ENCODE measurements at places on chromosomes 16 and 17.

GRCh38 chr17:60161598-60162330, 12.0 kb downstream of the CA4 start:
- DNase-seq, result no peak

GRCh38 chr17:17504341-17505140, 8.3 kb upstream of the RASD1 start:
- DNase-seq, result no peak

DNA sequence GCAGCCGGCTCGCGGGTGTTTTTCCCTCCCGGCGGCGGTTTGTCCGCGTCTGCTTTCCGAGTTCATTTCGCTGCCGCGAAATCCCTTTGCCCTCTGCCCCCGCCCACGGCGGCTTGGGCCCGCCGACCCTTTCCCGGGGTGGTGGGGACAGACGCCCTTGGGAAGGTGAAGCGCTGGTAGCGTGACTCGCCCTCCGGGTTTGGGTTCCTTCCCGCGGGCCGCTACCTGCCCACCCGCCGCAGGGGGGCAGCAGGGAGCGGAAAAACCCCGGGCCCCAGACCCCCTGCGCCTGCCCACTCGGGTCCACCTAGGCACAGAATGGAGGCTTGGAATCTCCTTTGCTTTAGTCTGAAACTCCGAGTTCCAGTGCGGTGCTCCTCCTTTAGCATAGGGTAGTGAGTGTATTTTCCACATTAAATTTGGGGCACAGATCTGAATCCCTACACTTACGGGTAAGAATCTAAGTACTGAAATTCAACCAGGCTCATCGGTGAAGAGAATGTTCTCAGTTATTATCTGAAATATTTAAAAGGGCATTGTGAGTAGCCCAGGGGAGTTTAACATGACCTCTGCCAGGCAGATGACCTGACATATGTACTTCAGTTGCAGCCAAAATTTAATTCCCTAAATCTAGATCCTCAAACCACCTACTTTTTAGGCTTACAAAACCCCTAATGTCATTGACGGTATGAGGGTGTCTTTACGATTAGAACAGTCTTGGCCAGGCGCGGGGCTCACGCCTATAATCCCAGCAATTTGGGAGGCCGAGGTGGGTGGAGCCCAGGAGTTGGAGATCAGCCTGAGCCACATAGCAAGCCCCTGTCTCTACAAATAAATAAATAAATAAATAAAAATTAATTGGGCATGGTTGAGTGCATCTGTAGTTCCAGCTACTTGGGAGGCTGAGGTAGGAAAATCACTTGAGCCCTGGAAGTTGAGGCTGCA, 1.0 kb downstream of the NME2 start:
- DNase-seq, result peak; percentile 18

GRCh38 chr17:41539071-41539492, 11.0 kb upstream of the KRT19 start:
- DNase-seq, result no peak

- no peak for DNase-seq
Observed at GRCh38 chr17:50268026-50268425, 6.2 kb upstream of the TMEM92 start.

DNA sequence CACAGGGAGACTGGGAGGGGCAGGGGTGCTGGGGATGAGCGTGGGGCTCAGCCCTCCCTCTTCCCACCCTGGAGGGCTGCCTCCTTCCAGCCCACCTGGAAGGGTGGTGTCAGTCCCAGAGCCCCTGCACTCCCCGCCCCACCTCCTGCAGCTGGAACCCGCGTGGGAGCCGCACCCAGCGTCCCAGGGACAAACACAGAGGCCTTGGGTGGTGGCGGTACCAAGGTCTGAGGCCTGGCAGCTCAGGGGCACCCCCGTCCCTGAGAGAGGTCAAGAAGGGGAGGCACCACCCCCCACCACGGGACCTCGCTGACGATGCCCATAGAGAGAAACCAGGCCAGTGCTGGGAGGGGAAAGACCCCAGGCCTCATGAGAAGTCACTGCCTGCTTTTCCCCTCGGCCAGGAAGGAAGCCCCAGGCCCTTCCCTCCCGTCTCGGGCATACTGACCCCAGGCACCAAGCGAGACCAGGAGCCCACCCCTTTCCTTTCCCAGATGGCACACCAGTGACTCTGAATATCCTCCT, 4.1 kb downstream of the HS3ST6 start:
- DNase-seq, result no peak

DNA sequence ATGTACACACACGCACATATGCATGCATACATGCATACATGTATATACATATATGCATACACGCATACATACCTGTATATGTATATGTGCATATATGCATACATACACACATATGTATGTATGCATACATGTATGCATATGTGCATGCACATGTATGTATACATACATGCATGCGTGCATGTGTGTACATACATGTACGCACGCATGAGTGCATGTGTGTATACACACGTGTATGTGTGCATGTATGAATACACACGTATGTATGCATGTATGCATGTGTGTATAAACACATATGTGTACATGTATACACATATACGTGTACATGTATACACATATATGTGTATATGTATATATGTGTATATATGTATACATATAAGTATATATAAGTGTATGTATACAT, 28.5 kb upstream of the DLX3 start:
- no peak for DNase-seq

DNA sequence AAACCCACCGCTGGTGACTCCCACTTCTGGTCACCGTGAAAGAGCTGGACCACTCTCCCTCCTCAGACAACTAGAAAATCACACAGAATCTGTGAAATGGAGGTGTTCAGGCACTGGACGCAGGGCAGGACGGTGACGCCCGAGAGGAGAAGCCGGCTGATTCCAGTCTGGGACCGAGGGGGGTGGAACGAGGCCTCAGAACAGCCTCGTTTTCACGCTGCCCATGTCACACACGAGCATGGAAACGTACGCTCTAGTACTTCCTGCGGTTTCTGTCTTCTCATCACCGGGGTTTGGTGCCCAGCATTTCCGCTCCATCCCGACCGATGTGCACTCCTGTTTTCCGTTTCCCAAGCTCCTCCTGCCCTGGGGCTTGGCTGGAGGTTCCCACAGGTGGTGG, 101.8 kb upstream of the METRNL start:
- no peak for DNase-seq

DNA sequence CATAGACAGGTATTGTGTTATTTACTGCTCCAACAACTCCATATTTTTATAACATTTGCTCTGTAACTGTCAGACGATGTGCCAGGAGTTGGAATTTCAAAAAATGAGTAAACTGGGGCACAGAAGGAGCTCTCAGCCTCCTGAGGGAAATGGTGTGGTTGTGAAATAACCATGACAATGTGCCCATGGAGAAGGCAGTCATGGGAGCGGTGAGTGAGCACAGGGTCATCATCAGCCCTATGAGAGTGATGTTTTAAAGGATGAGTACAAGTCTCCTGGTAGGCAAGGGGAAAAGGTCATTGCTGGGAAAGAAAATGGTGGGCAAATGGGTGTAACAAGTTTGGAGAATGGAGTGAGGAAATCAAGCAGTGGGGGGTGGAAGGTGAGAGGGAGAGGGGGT, 115.0 kb upstream of the SEC14L1 start:
- DNase-seq, result no peak

Measured in NCI-H1092 (cell line).